ENCODE measurements at places on chromosomes 7 and 10. TPM values are rescaled to one million over a fixed set of nuclear protein-coding genes. Genes with fewer than 3 reads are reported as not detected.

DNA sequence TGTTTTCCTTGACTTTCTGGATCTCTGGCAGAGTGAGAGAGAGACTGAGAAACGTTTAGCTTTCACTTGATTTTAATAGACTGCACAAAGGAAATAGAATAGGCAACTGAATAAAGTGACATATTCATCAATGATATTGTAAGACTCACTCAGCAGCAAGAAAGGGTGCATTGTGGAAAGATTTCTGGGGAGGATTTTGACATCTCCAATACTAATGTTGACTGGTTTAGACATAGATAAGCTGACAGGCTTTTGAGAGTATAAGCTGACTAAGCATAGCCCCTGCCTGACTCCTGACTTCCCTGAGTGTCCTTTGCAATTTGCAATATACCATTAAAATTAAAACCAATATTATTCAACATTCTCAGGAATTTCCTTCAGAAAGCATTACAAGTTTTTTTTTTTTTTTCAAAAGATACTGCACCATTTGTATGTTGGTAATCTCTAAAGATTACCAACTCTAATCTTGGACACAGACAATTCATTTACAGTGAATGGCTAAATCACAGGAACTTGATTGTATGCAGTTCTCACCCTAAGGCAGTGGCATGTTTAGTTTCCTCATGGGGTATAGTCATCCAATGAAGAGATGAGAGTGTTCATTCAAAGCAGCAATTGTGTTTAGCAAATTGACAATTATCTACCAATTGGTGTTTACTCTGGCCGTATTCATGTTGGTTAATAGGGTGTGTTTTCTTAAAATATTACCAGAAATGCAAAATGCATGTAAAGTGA, 325.6 kb downstream of the SORCS3 start:
- H3K27me3 ChIP-seq = no peaks in the 10 kb centered on the region
- H3K4me1 ChIP-seq = no peaks in the 10 kb centered on the region
- H3K36me3 ChIP-seq = no peaks in the 10 kb centered on the region
- no peak overlapping the region for H3K27ac ChIP-seq

GRCh38 chr10:63554657-63555056, 33.5 kb downstream of the REEP3 start:
- H3K27me3 ChIP-seq = no peaks in the 10 kb centered on the region
- H3K4me3 ChIP-seq = no peak overlapping the region
- H3K36me3 ChIP-seq = peaks cover 6% of the 10 kb centered on the region
- H3K27ac ChIP-seq = peak overlapping the region; percentile 52
- peak; percentile 81 for DNase-seq
- peaks cover 23% of the 10 kb centered on the region for H3K4me1 ChIP-seq

The SSMEM1 gene
- not detected for total RNA-seq

- H3K27ac ChIP-seq = peak overlapping the region; percentile 92
- H3K36me3 ChIP-seq = peaks cover 21% of the 10 kb centered on the region
- no peak for DNase-seq
Observed at GRCh38 chr10:987620-987869, 689 bp upstream of the GTPBP4 start.

The VSIR gene
- 68.4 TPM for total RNA-seq

- H3K4me3 ChIP-seq = no peak overlapping the region
- no peaks in the 10 kb centered on the region for H3K36me3 ChIP-seq
- H3K27me3 ChIP-seq = no peaks in the 10 kb centered on the region
- peaks cover 7% of the 10 kb centered on the region for H3K4me1 ChIP-seq
- no peak for DNase-seq
Observed at GRCh38 chr10:86706401-86706841, 38.1 kb downstream of the LDB3 start.

The LIPM gene
- total RNA-seq = not detected

The VPS37D gene
- not detected for total RNA-seq

DNA sequence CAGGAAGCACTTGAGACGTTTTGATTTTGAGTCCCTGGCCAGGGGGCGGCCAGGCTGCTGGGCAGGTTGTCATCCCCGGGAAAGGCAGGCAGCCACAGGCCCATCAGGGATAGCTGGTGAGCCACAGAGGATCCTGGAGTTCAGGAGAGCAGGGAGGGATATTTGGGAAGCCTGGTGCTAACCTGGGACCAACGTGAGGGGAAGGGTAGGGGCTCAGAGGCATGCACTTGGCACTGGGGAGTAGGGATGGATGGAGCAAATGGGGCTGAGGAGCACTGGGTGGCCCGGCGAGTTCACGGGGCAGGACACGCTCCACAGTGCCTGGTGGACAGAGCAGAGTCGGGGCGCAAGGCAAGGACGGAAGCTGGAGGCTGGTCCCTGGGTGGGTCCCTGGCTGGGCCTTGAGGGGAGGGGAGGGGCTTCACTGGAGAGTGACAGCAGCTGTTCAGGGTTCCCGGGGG, 30.2 kb downstream of the LRRC27 start:
- H3K4me1 ChIP-seq = no peaks in the 10 kb centered on the region
- H3K4me3 ChIP-seq = no peak overlapping the region
- no peak overlapping the region for H3K27ac ChIP-seq

GRCh38 chr7:40232242-40232893, 97.6 kb downstream of the SUGCT start:
- H3K27me3 ChIP-seq = peaks cover 3% of the 10 kb centered on the region
- DNase-seq = peak; percentile 41
- no peak overlapping the region for H3K4me3 ChIP-seq
- H3K27ac ChIP-seq = no peak overlapping the region
- H3K36me3 ChIP-seq = no peaks in the 10 kb centered on the region

- H3K4me3 ChIP-seq = no peak overlapping the region
- peak; percentile 45 for DNase-seq
- H3K27ac ChIP-seq = peak overlapping the region; percentile 4
- H3K36me3 ChIP-seq = peaks cover 5% of the 10 kb centered on the region
- H3K4me1 ChIP-seq = peaks cover 22% of the 10 kb centered on the region
- no peaks in the 10 kb centered on the region for H3K27me3 ChIP-seq
Observed at GRCh38 chr10:93461807-93462178, 20.3 kb downstream of the MYOF start.

The FAM221A gene
- 6.1 TPM for total RNA-seq

- H3K4me1 ChIP-seq = no peaks in the 10 kb centered on the region
- H3K27me3 ChIP-seq = no peaks in the 10 kb centered on the region
- H3K36me3 ChIP-seq = no peaks in the 10 kb centered on the region
- no peak overlapping the region for H3K27ac ChIP-seq
Observed at GRCh38 chr10:19077276-19077675, 28.7 kb downstream of the MALRD1 start.

- no peak overlapping the region for H3K4me3 ChIP-seq
- H3K27ac ChIP-seq = no peak overlapping the region
- no peaks in the 10 kb centered on the region for H3K36me3 ChIP-seq
- H3K4me1 ChIP-seq = no peaks in the 10 kb centered on the region
- H3K27me3 ChIP-seq = peaks cover 28% of the 10 kb centered on the region
Observed at GRCh38 chr10:98331885-98332284, 63.9 kb upstream of the LOXL4 start.

GRCh38 chr7:55946545-55946944, 5.1 kb upstream of the MRPS17 start:
- no peaks in the 10 kb centered on the region for H3K27me3 ChIP-seq
- H3K27ac ChIP-seq = no peak overlapping the region
- peaks cover 2% of the 10 kb centered on the region for H3K4me1 ChIP-seq
- H3K4me3 ChIP-seq = no peak overlapping the region

The RNF133 gene
- not detected for total RNA-seq

DNA sequence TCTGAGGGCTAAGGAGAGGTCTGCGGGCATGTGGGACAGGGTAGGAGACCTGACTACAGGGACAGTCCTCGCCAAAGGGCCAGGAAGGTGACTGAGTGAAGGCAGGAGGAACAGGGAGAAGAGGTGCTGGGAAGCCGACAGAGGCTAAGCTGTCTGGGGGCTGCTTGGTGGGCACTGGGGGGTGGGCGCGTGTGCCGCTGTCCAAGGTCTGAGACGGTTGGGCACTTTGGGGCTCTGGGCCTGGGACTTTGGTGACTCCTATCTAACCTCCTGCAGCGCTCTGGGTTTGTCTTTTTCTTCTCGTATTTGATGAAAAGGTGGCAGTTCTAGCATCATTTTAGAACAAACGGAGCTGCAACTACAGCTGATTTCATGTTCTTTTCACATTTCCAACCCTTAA, 141.5 kb downstream of the C10orf105 start:
- no peaks in the 10 kb centered on the region for H3K36me3 ChIP-seq
- no peak overlapping the region for H3K4me3 ChIP-seq
- no peaks in the 10 kb centered on the region for H3K4me1 ChIP-seq
- H3K27me3 ChIP-seq = no peaks in the 10 kb centered on the region
- no peak overlapping the region for H3K27ac ChIP-seq
- no peak for DNase-seq

DNA sequence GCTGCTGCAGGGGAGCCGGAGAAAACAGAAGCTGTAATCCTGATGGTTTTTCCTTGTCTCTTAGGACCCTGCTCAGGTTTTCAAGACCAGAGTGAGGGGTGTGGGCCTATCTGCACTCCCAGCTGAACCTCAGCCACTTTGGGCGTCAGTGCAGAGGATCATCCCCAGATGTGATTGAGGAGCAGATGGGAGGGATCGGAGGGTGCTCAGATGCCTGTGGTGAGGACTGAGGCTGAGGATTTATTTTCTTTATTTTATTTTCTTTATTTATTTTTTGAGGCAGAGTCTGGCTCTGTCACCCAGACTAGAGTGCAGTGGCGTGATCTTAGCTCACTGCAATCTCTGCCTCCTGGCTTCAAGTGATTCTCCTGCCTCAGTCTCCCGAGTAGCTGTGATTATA, 13.9 kb downstream of the COL26A1 start:
- H3K4me1 ChIP-seq = no peaks in the 10 kb centered on the region
- H3K27ac ChIP-seq = no peak overlapping the region
- H3K27me3 ChIP-seq = peaks cover 25% of the 10 kb centered on the region
- H3K4me3 ChIP-seq = no peak overlapping the region
- H3K36me3 ChIP-seq = no peaks in the 10 kb centered on the region
- DNase-seq = no peak

The CALY gene
- total RNA-seq = not detected

DNA sequence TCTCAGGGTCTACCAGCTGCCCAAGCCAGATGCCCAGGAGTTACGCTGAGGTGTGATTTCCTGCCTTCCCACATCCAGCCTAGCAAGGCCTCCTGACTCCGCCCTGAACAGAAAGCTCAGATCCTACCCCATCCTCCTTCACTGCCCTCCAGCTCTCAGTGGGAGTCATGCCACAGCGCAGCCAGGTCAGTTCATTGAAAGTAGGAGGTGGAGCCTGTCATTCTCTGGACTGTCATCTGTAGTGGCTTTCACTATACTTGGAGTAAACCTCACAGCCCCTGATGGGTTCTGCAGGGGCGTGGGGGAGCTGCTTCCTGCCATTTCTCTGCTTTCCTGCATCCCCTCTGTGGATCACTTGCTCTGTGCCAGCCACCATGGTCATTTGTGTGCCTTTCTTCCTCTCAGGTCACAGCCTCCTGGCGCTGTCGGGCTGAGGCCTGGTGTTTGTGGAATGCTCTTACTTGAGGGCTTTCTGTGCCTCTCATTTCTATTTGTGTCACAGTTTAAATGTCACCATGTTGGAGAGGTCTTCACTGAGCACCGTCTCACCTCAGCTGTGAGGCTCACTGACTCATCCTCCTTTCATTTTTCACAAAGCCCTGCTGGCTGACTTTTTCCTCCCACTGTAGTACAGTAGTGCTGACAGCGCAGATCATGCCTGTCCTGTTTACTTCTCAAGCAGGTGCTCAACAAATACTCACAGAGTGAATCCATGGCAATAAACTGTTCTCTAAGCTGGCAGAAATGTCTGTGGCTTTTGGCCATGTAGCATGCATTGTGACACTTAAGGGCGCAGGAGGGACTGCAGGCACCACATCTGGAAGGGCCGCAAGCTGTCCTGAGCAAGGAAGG, 61.0 kb upstream of the TMEM248 start:
- H3K27me3 ChIP-seq = no peaks in the 10 kb centered on the region
- peaks cover 6% of the 10 kb centered on the region for H3K36me3 ChIP-seq
- peak overlapping the region; percentile 77 for H3K27ac ChIP-seq
- H3K4me1 ChIP-seq = peaks cover 16% of the 10 kb centered on the region
- H3K4me3 ChIP-seq = no peak overlapping the region

DNA sequence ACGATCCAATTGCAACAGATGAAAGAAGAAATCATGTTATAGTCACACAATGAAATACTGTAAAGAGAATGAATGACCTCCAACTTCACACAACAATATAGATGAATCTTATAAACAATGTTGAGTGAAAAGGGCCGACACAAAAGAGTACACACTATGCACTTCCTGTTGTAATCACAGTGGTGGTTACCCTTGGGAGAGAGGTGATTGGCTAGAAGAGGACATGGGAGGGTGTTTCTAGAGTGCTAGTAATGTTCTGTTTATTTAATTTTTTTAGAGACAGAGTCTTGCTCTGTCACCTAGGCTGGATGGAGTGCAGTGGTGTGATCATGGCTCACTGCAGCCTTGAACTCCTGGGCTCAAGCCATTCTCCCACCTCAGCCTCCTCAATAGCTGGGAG, 82.5 kb downstream of the NDUFB2 start:
- no peaks in the 10 kb centered on the region for H3K27me3 ChIP-seq
- DNase-seq = no peak
- H3K4me3 ChIP-seq = no peak overlapping the region
- H3K27ac ChIP-seq = no peak overlapping the region
- peaks cover 4% of the 10 kb centered on the region for H3K4me1 ChIP-seq
- H3K36me3 ChIP-seq = peaks cover 13% of the 10 kb centered on the region

The ASB4 gene
- not detected for total RNA-seq

GRCh38 chr10:75265856-75266255, 30.1 kb upstream of the COMTD1 start:
- H3K27me3 ChIP-seq = no peaks in the 10 kb centered on the region
- no peaks in the 10 kb centered on the region for H3K4me1 ChIP-seq
- no peaks in the 10 kb centered on the region for H3K36me3 ChIP-seq
- no peak overlapping the region for H3K4me3 ChIP-seq

The OR2A14 gene
- not detected for total RNA-seq

The ZMIZ1 gene
- 52.7 TPM for total RNA-seq

GRCh38 chr10:33460505-33461294, 126.2 kb upstream of the NRP1 start:
- no peak overlapping the region for H3K4me3 ChIP-seq
- H3K36me3 ChIP-seq = no peaks in the 10 kb centered on the region
- no peaks in the 10 kb centered on the region for H3K27me3 ChIP-seq
- H3K4me1 ChIP-seq = no peaks in the 10 kb centered on the region

All from activated CD8-positive, alpha-beta memory T cell treated with anti-CD3 and anti-CD28 coated beads, Interleukin-2, amount 10 ng/mL, durations not matched to agents 7 days and 5 days (primary cell).